ENCODE measurements at places on chromosomes 7 and 10.
A peak's percentile ranks its signal among the peaks of the same experiment; 100 is the strongest.

GRCh38 chr7:44534087-44534486, 7.0 kb downstream of the NPC1L1 start:
- DNase-seq: no peak

DNA sequence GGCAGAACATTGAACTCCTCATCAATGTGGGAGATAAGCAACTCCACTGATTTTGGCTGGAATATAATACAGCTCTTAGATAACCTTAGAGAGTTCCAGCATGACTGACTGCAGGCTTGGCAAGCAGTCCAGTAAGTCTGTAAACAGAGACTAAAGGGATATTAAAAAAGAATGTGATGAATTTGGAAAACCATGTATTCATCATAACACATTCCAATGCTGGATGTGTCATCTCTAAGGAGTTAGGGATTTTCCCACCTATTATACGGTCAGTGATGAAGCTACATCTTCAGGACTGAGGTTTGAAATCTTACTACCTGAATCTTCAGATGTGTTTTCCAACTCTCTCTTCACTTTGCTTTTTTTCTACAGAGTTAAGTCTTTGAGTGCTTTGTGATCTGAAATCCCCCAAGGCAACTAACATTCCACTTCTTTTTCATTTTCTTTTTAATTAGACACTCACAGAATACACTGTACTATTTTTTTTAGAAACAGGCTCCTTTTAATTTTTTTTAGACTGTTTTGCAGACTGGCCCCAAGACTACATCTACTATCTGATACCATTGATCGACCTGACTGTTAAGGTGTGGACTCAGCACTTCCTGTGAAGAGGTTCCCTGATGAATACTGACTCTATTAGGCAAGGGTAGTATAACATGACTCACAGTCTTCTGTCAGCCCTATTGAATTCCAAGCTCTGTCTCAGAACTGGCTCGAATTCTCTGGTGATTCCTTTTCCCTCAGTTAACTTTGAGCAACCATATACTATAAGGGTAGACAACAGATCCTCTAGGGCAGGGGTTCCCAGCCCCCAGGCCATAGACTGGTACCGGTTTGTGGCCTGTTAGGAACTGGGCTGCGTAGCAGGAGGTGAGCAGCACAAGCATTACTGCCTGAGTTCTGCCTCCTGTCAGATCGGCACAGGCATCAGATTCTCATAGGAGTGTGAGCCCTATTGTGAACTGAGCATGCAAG, 678.2 kb downstream of the GRM8 start:
- DNase-seq: peak; percentile 91

GRCh38 chr7:120131096-120131839, 141.7 kb upstream of the KCND2 start:
- no peak for DNase-seq

- DNase-seq: no peak
These were observed 50.3 kb upstream of the PIP4K2A start for GRCh38 chr10:22764639-22765038.

- DNase-seq: no peak
These were observed 2.3 kb upstream of the SH2B2 start for GRCh38 chr7:102284399-102284798.

DNA sequence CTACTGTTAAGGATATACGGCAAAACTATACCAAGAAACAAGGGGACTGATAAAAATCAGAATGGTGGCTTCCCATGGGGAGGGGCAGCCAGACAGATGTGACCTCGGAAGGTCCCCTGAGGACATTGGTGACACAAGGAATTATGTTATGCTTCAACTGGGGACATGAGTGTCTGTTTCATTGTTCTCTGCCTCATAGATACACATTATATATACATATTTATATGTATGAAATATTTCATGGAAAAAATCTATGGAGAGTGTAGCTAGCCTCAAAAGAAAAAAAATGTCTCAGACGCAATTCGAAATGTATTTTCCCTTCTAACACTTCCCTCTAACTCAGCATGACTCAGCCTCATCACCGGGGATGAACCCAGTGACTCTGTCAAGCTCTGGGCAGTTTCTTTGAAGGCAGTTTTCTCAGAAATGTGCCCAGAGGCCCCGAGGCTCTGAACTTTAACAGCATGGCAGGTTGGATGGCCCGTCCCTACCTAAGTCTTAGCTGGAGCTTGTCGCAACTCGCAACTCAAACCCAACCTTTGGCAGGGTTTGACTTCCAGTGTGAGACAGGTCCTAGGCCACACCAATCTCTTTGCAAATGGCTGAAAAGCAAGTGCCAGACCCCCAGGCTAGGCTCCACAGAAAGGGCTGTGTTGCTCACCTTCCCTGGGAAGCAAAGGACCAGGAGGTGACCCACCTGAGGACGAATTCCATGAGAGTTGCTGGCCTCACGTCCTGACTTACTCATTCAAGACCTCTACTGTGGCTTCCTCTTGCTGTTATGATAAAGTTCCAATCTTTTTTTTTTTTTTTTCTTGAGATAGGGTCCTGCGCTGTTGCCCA, 86.9 kb downstream of the CARD11 start:
- DNase-seq: peak; percentile 64

GRCh38 chr7:27151931-27152815, at the start of gene HOXA3:
Gene HOXA3, minus strand, starts transcription at chr7:27152583. Its CDS starts 41,943 bp downstream, at chr7:27110640.
- DNase-seq: peak; percentile 85

DNA sequence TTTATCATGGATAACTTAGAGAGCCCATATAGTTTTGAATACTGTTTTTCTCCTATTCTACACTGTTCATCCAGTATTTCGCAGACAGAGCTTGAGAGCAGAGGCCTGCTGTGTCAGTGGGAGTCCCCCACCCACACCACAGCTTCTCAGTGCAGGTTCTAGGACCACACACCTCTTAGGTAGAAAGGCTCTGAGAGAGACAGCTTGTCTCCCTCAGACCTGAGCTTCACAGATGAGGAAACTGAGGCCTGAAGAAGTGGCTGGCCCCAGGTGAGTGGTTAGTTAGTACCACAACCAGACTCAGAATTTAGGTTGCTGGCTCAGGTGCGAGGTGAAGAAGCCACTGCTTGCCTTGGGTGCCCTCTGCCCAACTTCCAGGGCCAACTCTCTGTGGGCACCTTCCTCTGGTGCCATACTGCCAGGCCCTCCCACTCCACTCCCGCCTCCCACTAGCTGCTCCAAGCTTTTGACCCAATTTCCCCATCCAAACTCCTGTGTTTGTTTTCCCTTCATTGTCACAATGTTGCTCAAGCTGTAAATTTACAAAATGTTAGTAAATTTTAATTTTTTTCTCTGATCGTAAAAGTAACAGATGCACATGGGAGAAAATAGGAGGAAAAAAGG, 7.6 kb upstream of the HILPDA start:
- DNase-seq: no peak

DNA sequence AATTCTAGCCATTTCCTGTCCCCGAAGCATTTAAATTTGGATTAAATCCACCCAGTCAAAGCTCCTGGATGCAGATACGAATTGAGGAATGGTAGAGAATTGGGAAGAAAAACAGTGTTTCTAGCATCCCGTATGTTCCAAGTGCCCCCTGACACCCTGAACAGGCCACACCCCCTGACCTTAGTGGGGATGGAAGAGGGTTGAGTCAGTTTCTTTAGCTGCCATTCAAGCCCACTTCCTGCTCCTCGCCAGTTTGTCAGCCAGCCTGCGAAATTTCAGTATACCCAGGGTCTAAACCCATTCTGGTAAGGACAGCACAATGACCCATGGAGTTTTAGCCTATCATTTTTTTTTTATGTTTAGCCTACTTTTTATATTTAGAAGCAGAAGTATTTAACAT, 101.1 kb downstream of the PKD1L1 start:
- DNase-seq: peak; percentile 34

- peak; percentile 65 for DNase-seq
These were observed 124.0 kb upstream of the PTPN20 start for GRCh38 chr10:46787321-46787615.

GRCh38 chr10:51386248-51386885, 312.1 kb downstream of the PRKG1 start:
- no peak for DNase-seq

DNA sequence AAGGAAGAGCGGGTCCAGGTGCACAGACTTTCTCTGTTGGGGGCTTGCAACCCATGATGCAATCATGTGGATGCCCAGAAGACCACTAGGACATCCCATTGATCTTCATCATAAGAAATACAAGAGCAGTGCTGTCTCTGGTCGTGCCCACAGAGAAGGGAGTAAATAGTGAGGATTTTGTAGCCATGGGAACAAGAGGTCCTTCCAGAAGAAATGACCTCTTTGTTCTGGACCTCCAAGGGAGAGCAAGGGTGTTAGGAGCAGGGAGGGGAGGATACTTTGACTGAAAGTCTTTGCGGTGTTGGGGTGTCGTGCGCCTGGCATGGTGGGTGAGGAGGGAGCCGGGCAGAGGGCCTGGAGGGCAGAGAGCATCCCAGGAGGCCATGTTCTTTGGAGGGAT, 55.0 kb upstream of the EN2 start:
- DNase-seq: no peak

GRCh38 chr7:36490419-36490830, 100.8 kb downstream of the ANLN start:
- DNase-seq: no peak

- no peak for DNase-seq
These were observed 63.5 kb upstream of the C1GALT1 start for GRCh38 chr7:7118822-7119221.

- DNase-seq: peak; percentile 93
These were observed 34.6 kb upstream of the PLPP4 start for GRCh38 chr10:120422457-120422856.

DNA sequence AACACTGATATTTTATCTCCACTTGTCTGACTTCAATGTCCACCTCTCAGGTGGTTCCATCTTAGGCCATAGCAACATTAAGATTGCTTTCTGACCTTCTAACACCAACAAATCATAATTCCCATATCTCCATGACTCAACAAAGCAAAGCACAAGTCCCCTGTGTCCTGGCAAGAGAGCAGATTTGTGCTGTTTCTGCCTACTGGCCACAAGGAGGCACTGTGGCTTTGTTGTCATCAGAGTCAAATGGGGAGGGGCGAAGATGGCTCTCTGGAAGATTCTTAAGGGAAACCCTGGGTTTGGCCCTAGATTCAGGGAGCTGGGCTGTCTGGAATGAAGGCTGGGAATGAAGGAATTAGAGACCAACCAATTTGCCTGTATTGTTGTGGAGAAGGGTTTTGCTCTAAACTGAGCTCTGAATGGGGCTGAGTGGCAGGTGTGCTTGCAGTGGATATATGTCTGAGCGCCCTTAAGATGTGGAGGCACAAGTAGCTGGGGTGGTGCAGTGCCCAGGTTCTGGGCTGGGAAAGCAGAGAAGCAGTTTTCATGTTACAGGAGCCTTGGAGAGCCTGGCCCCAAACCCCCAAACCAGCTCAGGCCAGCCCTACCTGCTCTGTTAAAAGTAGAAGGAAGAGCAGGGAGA, 154.8 kb upstream of the PRSS58 start:
- DNase-seq: peak; percentile 74

- DNase-seq: peak; percentile 57
These were observed 171.2 kb downstream of the PRKAG2 start for GRCh38 chr7:151705636-151706276.

DNA sequence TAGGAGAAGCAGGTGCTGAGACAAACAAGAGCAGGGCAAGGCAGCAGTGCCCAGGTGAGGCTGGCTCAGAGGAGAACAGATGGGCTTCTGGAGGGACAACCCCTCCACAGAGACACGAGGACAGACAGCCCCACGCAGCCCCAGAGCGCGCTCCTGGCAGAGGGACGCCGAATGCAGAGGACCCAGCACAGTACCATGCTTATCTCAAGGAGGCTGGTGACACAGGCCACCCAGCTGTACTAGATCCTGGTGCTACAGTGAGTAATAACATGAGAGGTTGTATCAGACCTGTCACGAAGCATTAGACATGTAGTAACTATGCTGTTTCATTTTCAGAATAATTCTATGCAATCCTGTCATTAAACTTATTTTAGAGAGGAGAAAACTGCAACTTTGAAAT, 60.4 kb upstream of the NCAPG2 start:
- DNase-seq: no peak

- no peak for DNase-seq
These were observed 519.0 kb downstream of the PCDH15 start for GRCh38 chr10:54282012-54282411.

DNA sequence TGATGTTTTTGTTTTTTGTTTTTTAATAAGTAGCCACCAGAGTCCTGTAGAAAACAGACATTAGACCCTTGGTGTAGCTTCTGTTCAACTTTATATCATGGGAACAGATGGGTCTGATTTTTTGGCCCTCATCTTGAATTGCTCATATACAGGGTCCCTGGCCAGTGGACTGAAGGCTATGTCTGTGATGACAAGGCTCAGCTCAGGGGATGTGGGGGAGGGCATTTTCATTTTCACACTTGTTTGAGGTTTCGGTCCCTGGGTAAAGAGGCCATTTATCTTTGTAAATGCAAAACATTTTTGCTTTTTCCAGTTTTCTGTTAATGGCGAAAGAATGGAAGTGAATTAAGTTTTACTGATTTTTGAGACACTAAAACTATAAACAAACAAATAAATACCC, 257.6 kb upstream of the PHYHIPL start:
- no peak for DNase-seq

Data from ELR (cell line).